ENCODE measurements at places on chromosomes 3 and 15.

GRCh38 chr3:126465928-126466544 is 9.7 kb downstream of the ZXDC start:
- DNase-seq: no peak

DNA sequence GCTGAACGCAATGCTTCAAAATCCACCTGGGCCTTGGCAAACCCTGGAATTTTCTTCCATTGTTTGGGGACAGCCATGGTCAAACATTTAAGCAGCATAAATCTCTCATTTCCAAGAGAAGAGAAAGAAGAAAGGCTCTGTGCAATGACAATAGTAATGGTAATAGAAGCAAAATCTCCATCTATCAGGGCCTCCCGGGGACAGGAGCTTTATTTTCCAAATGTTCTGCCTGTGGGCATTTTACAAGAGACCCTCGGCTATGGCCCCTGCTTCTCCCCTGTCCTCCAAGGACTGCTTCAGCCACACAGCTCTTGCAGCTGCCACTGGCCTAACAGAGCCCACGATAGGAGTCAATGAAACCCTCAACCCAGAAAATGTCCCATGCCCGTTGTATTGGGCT is 12.7 kb upstream of the FAM240A start:
- no peak for DNase-seq

GRCh38 chr3:157610876-157611535 is 107.8 kb upstream of the VEPH1 start:
- DNase-seq: no peak

DNA sequence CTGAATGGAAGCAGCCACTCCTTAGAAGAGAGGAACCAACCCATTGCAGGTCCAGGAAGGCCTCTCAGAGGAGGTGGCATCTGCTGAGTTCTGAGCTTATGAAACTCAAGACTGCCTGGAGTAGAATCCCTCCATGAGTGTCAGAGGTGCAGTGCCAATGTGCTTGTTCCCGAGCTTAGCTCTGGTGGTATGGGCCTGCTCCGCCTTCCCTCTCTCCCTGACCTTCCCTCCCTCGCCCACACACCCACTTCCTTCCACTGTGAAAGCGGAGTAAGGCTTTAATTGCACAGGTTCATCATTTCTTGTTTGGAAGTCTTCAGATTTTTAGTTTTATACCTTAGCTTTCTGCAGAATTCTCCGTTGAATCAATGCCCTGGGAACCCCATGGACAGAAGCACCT is 208.0 kb upstream of the BHLHE40 start:
- DNase-seq: no peak

GRCh38 chr3:60228823-60229222 is 1022.4 kb downstream of the FHIT start:
- DNase-seq: no peak

DNA sequence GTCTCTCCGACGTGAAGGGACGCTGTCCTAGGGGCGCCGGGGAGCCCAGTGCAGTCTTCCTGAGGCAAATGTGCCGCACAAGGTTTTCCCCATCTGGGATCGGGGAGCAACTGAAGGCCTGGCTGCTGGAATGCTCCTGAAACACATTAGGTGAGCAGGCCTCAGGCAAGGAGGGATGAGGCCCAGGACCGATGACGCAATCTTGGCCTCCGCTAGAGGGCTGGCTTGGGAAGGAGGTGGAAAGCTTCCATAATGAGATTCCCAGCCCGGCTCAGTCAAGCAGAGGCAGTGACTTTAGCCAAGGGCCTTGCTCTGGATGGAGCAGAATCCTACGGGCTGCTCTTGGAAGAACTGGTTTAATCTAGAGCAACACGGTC is 50.8 kb downstream of the CPN2 start:
- peak; percentile 82 for DNase-seq

- DNase-seq: peak; percentile 7
These were observed 251.5 kb downstream of the GABRG3 start for GRCh38 chr15:27222479-27222878.

DNA sequence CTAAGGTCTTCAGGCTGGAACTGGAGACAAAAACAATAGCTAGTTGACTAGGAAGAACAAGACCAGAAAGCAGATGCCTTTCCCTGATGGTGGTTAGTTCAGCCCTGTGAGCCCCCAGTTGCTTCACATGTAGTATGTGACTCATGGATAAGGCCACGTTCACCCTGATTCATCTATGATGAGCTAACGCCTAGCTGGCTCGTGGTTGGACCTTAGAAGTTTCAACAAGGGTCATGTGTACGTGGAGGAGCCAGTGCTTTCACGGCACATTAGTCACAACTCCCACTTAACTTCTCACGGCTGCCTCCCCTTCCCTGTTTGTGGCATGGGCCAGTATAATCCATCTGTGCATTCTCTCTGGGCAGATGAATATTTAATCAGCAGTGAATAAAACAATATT is 20.6 kb downstream of the COL8A1 start:
- no peak for DNase-seq

Measured in thyroid gland (tissue), 4 donors.